NB4 (cell line): ENCODE measurements at places on chromosomes 11 and 22.

DNA sequence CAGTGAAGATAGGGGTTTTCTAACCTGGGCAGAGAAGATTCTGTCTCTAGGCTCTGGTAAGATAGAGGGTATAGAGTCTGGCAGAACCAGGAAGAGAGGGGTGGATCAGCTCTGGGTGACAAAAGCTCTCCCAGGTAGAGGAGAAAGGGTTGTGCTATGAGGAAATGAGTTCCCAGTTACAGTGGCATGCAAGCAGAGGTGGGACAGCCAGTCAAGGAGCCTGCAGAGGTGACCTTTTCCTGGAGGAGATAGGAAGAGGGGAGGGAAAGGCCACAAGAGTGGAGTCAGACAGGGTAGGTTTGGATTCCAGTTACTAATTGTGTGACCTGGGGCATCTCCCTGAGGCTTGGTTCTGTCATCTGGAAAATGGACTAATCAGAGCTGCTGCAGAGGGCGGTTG, 3.4 kb upstream of the CAPN5 start:
- no peak for DNase-seq

- no peak for DNase-seq
These were observed 6.8 kb downstream of the BID start for GRCh38 chr22:17767233-17768065.

DNA sequence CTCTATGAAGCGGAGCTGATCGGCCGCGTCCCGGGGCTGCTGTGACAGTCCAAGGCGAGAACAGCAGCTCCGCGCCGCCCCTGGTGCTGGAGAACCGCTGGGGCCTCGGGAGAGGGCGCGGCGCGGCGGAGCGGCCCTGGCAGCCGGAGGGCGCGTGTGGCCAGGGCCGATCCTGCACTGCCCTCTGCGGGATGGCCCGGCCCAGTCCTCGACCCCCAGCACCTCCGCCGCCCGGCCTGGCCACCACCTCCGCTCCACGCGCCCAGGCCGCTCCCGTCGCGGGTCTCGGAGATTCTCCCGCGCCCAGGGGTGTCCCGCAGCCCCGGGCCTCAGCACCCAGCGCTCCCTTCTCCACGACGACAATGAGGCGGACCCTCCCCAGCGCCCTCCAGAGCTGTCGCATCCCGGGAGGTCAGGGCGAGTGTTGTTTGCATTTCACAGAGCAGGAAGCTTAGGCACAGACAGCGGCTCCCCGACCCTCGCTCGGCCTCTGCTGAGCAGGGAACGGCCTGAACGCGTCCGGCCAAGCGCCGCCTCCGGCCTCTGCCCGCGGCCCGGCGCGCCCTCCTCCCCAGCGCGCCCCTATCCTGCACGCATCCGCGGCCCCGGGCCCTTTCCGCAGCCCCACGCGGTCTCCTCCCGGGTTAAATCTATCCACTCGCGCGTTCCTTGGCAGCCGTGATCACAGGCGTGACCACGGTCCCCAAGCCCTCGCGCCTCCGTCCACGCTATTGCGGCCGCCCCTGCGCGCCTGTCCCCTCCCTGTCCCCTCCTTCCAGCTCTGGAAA, 109.7 kb downstream of the WNT7B start:
- no peak for DNase-seq

DNA sequence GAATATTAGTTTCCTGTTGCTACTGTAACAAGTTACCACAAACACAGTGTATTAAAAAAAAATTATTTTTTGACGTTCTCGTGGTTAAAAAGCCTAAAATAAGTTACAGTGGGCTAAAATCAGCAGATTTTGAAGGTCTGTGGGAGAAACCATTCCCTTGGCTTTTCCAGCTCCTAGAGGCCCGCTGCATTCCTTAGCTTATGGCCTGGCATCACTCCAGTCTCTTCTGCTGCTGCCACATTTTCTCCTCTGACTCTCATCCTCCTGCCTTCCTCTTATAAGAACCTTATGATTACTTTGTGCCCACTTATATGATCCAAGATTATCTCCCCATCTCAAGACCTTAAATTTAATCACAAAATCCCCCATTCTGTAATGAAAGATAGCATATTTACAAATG, 392.7 kb downstream of the GUCY1A2 start:
- DNase-seq: no peak

DNA sequence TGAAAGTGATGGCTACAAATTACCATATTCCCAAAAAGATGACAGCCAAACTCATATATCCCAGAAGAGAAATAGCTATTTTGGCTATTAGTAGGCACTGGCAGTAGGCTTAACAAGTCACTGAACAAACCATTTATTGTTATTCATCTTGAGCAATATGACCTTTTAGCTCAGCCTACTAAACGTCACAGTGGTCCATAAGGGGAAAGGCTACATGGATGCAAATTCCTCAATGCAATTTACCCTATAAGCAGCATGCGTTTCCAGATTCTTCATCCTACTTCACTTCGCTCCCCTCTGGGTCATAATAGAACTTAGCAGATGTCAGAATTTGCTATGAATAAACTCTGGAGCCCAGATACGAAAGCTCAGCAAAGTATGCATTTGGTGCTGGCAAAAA, 114.0 kb downstream of the SIK3 start:
- peak; percentile 52 for DNase-seq

DNA sequence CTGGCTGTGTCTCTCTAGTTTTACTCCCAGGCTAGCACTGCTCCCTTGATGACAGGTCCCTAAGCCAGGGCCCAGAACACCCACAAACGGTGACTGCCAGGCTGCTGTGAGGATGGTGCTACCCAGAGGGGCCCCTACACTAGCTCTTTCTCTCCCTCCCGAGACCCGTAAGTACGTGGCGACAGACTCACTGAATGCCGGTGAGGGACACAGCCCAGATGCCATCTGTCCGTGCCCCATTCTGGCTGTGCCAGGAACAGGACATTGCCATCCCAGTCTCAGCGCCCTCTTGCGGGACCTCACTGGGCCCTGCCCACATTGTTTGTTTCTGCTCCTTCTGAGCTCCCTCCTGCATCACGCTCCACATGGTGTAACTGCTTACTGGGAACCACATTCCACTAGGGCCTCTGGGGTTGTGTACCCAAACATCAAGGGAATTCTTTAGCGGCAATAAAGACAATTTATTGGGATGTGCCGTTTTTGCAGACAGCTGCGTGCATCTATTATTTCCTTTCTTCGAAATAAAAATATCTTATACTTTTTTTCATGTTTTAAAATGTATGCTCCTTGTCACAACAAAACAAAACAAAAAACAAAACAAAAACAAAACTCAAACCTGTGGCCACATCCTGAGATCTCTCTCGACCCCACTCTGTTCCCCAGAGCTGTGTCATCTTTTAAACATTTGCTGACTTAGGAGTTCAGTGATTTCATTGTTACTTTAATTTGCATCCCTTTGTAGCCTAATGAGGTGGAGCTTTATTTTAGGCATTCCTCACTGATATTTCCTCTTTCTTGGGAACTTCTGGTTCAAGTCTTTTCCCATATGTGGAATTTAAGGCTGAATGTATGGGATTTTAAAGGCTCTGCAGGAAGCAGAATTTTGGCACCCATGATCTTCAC, 4.4 kb upstream of the TPCN2 start:
- no peak for DNase-seq

GRCh38 chr11:87256694-87257340, 219.1 kb downstream of the TMEM135 start:
- DNase-seq: no peak

DNA sequence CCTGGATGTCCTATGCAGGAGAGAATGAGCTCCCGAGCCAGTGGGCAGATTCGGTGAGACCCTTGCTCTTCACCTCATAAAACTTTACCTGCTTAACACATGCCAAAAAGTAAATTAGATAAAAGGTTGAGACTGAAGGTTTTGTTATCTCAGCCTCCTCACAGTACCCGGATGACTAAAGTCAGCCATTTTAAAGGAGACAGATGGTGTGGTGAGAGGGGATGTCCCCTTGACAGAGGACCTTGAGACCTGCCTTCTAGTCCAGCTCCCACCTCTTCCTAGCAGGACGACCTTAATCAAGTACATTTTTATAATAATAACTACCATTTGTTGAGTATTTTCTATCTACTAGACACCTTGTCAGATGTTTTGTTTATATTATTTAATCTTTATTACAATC, 39.7 kb downstream of the C11orf91 start:
- no peak for DNase-seq

DNA sequence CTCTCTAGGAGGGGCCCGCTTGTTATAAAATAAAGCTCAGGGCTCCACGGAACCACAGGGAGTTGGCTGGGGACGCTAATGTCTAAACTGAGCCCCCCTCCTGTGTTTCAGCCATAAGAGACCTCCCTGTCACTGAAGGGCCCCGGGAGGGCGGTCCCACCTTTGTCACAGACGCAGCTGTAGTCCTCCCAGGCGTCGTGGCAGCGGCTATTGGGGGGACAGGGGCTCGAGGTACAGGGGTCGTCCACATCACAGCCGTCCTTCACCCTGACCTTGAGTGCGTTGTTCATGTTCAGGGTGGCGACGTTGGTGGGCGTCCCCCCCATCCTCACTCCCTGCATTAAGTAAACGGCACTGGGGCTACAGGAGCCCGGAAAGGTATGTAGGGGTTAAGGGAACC, 62.0 kb downstream of the TRMU start:
- no peak for DNase-seq

DNA sequence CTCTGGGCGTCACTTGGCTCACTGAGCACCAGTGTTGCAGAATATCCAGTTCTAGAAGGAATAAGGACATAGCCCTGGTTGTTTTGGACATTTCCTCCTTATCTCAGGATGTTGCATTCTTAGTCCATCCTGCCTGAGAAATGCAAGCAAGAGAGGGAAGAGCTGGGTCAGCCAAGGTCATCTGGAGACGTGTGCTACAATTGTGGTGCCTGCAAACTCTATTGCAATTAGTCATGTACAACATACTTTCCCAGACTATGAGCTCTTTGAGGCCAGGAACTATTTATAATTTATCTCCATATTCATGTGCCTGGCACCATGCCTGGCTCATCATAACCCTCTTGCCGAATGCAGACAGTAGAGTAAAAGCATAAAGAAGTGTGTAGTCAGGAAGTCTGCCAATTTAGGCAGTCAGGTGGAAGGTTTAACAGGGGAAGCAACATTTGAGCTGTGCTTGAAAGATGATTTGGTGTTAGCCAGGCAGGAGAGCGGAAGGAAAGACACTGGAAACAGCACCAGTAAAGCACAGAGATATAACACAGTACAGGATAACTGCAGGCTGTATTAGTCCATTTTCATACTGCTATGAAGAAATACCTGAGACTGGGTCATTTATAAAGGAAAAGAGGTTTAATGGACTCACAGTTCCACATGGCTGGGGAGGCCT, 129.4 kb upstream of the PAX6 start:
- DNase-seq: no peak

DNA sequence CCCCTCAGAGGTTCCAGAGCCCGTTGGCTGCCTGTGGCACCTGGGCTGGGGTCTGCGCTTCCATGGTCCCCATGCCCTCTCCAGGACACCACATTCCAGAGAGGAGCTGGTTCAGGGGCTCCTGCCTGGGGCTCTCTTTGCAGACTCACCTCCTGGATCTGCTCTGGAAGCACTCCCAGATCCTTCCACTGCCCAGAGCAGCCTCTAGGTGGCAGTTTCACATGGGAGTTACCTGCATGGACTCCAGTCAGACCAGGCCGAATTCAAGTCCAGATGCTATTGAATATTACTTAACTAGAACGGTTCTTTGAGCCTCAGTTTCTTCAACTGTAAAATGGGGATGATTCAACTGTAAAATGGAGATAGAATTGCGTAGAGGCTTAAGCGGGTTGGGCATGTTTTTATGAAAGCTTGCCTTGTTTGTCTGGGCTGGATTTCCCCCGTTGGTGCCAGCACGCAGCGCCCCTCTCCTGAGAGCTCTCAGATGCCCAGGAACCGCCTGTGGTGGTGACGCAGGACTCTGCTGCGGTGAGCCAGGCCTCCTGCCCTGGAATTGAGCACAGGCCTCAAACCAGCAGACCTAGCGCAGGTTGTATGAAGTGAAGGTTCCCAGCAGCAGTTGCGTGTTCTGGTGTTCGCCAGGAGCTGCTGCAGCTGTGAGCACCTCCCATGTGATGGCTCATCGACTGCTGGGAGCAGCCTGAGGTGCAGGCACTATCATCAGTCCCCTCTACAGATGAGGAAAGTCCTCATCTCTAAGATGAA, 44.2 kb downstream of the LMO1 start:
- DNase-seq: peak; percentile 46

DNA sequence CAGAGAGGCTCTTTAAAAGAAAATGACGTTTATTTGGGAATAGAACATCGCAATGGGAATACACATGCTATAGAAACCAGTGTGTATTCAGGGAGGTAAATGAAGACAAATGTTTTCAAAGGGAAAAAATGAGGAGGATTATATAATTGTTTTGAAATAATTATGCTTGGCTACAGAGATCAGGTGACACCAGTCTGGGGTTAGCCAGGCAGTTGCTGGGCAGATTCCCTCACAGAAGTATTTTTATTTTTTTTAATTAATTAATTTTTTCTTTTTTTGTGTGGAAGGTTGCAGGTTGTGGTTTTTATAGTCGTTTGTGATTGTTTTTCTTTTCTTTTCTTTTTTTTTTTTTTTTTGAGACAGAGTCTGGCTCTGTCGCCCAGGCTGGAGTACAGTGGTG, 5.6 kb upstream of the STARD10 start:
- DNase-seq: no peak
